ENCODE measurements at places on chromosomes 7 and 10.

- peak; percentile 55 for DNase-seq
Measured at GRCh38 chr10:99888622-99889021, 106.2 kb downstream of the ABCC2 start.

GRCh38 chr10:113666682-113667252 is 2.9 kb upstream of the NRAP start:
- peak; percentile 27 for DNase-seq

GRCh38 chr10:131889755-131890154 is 11.1 kb upstream of the PPP2R2D start:
- DNase-seq: no peak

DNA sequence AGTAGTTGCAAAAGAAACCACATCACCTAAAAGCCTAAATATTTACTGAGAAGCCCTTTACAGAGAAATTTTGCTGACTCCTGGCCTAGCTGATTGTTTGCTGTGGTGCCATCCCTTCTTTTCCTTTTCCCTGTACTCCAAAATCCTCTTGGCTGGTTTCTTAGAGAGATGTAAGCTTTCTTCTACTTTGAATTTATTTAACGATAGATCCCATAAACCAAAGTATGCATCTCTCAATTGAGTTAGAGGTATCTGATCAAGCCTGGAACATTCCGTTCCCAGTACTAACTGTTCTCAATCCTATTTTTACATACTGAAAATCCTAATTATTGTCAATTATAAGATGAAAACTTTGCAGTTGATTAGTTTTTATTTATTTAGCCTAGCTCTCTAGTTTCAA is 6.3 kb downstream of the TMEM60 start:
- DNase-seq: no peak

DNA sequence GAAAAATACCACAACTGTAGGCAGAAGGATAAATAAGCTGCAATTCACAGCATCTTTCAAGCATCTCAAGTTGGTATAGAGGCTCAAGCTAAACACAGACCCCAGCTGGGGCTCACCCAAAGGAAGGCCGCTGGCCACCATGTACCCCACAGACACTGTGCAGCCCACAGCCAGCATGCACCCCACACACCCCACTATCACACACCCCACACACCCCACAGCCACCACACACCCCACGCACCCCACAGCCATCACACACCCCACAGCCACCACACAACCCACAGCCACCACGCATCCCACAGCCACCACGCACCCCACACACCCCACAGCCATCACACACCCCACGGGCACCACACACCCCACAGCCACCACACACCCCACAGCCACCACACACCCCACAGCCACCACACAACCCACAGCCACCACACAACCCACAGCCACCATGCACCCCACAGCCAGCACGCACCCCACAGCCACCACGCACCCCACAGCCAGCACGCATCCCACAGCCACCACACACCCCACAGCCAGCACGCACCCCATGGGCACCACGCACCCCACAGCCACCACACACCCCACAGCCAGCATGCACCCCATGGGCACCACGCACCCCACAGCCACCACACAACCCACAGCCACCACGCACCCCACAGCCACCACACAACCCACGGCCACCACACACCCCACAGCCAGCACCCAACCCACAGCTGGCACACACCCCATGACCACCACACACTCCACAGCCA is 214.7 kb downstream of the DNAJB6 start:
- DNase-seq: no peak

- DNase-seq: no peak
Measured at GRCh38 chr10:48291190-48291589, 15.3 kb upstream of the MAPK8 start.

DNA sequence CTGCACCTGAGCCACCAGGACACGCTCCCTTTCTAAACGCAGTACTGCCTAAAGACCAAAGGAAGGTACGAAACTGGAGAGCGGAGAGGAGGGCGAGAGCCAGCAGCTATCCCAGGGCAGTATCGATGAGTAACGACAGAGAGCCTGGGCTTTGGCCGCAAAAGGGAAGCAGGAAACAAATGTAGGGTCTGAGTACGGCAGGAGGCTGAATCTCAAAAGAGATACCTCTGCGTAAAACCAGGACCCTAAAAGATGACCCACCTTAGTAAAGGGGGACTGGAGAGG is 20.4 kb downstream of the PARP12 start:
- DNase-seq: no peak

GRCh38 chr7:141722529-141722928 is 14.4 kb downstream of the WEE2 start:
- DNase-seq: no peak

DNA sequence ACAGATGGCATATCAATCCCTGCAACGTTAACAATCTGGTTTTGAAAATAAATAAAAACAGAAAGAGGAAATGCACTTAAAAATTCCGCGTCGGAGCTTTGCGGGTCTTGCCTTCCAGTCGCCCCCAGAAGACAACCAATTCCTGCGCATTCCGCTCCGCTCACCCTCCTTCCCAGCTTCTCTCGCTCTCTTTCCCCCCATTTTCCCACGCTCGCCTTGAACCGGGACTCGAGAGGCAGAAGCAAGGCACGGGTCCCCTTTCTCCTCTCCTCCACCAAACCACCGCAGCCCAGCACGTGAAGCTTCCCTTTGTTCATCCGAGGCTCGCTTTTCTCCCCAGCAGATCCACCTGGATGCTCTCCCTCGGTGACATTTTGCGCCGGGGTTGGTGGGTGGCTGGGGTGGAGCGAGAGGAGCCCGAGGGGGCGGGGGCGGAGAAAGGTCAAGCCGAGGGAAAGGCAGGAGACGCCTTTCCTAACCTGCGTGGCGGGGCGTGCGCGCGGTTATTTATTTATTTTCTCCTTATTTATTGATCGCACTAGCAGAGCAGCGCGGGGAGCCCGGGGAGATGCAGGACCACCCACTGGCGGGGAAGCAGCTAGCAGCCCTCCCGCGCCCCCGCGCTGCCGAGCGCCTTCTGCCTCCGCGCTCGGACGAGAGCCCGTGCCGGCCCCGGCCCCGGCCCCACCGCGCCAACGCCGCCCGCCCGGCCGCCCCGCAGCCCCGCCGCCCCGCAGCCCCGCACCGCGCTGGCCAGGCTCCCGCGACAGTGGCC is at the start of gene KCND2:
KCND2 (plus strand) TSS at position 475 of the 775 bp plus-strand sequence.
- DNase-seq: peak; percentile 7

DNA sequence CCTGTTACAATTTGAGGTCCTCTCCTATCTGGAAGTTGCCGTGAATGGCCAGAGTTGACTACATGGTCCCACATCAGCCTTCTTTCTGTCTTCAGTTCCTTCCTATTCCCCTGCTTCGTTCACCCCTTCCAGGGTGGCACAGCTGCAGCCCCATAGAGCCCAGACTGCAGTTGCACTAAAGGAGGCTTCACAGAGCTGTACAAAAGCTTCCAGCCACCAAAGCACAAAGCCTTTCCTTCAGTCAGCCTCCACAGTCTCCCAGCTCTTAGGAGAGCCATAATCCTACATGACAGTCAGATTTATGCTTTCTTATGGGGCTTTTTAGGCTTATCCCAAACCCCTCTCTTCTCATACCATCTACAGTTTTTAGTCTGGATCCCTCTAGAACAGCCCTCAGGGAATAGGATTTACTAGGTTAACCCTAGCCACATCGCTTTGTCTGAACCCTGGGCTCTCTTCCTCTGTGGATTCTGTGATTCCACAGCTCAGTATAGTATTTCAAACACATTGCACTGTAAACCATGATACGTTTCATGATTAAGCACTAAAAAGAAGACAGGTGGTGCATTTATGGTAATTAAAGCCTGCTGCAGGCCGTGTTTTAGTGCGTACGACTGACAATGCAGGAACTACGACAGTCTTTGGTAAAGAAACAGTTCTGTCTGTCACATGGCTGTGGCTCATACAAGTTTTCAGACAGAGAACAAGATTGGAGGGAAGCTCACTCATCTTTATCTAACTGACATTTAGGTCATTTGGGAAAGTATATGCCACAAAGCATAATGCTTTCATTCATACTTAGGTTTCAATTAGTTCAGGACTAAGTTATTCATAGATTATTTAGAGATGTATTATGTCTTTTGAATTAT is 208.3 kb upstream of the KMT2E start:
- no peak for DNase-seq

DNA sequence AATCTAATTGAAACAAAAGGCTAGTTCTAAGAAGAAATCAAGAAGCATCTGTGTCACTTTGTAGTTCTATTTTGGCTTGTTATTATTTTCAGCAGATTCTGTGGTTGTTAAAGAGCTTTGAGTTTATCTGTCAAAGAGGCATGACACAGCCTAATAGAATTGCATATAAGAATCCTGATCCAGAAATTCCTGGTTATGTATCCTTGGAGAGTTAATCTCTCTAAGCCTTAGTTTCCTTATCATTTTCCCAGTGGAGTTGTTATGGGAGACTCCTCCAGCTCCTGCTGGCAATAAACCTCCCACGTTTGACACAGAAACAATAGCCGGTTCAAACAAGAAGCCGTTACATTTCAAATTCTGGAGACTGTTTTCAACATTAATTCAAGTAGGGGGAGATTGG is 288.3 kb downstream of the SDHAF3 start:
- no peak for DNase-seq

- DNase-seq: peak; percentile 60
Measured at GRCh38 chr7:90271753-90272152, 26.8 kb downstream of the CFAP69 start.

DNA sequence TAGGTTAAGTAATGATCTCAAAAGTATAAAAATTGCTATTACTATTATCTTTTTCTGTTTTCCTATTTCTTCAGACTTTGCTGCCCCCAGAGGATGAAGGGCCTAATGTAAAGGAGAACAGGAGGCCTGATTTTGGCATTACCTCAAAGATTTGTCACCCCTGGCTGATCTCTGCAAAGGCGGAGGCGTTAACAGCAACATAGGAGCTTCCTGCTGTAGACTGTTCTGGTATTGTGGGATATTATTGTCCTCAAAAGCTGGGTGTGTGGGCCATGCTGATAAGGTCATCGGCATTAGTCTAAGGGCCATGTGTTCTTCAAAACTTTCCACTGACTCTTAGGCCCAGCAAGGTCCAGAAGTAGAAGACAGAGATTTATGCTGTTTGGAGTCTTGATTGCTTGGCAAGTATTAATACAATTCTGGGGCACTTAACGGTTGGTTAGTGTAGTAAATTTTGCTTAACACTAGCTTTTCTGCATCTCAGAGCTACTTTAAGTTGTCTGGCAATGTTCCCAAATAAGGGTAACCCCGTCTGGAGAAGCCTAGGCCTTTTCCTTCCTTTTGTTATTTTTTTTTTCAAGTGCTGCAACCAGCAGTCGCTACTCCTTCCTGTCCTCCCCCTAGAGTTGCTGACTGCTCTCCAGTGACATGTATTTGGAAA is 14.0 kb upstream of the ENTPD1 start:
- DNase-seq: peak; percentile 75

DNA sequence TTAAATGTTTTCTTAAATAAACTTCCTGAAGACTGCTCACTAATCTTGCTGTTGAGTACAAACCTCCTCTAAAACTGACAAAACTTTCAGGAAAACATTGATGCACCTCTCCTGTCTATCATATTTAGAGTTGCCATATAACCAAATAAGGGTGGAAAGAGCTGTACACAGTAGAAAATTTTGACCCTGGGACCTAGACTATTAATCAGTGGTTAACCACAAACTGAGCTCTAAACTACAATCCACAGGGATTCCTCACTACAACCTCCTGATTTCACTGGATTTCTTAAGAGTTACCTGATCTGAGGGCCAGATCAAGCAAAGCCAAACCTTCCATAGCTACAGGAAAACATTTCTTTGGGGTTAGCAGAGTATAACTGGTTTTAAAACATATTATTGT is 39.9 kb upstream of the WNT16 start:
- peak; percentile 91 for DNase-seq

DNA sequence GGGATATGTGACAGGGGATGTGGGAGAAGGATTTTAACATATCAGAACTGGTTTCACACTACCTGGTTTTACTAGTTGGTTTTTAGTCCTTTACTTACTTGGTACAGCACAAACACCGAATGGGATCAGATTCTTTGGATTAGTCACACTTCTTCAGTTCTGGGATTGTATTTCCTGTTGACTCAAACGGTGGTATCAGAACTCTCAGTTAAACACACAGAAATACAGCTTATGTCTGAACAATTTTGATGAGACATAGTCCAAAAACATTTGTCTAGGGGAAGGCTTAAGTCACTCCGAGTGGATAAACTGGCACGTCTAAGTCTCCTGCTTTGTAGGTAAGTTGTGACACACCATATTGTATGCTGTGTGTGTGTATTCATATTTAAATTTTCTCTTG is 480.5 kb downstream of the PHTF2 start:
- DNase-seq: peak; percentile 78

DNA sequence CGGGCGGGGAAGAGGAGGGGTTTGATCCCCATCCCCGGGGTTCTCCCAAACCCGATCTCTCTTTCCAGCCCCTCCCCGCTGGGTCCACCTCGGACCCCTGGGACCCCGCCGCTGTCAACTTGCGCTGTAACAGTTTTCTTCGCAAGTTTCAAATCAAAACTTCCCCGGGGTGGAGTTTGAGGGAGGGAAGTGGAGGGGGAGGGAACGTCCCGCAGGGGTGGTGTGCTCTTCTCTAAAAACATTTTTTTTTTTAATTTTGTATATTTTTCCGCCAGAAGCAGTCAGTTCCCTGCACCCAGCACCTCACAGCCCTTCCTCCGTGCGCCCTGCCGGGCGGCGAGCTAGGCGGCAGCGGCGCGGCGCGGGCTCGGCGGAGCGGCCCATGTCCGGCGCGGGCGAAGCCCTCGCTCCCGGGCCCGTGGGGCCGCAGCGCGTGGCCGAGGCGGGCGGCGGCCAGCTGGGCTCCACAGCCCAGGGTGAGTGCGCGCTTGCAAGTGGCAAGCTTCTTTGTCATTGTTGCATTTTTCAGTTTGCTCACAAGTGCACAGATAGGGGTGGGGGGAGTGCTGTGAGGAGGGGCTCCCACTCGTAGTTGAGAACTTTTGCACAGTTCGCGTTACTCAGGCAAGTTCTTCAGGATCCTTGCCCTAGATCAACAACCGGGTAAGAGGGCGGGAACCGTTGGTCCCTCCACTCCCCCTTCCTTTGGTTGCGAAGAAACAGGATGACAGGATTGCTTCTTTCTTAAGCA is 933 bp downstream of the MDFIC start:
- DNase-seq: peak; percentile 82
